Hepatocyte (in vitro differentiated cells): ENCODE measurements at places on chromosomes 3 and 15. TPM values are rescaled to one million over a fixed set of nuclear protein-coding genes. Genes with fewer than 3 reads are reported as not detected.

GRCh38 chr15:99135194-99135593 is 30.3 kb downstream of the SYNM start:
- DNase-seq = no peak

DNA sequence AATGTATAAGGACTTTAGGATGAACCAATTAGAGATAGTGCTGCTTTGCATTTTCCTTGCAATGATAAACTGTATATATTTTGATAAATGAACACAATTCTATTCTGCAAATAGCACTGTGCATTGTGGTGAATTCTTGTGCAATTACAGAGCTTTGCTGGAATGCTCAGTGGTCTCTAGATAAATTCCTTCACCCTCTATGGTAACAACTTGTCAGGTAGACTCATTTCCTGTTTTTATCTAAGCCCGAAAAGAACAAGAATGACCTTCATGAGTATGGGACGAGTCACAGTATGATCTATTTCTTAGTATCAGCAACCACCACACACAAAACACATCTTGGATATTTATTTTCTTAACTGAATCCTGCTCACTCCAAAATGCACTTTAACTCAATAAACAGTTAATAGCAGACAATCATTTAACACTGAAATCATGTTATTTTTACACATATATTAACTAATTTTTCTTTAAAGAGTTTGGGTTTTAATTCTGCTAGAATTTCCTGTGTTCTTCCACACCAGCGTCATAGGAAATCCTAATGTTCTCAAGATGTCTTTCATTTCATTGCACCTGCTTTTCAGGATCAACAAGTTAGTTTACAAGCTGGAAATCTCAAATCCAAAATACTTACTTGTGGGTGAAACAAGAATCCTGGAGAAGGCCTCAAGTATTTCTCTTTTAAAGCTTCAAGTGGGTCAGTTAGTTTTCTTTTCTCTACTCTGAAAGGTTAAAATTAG is 551.2 kb downstream of the MECOM start:
- no peak for DNase-seq

DNA sequence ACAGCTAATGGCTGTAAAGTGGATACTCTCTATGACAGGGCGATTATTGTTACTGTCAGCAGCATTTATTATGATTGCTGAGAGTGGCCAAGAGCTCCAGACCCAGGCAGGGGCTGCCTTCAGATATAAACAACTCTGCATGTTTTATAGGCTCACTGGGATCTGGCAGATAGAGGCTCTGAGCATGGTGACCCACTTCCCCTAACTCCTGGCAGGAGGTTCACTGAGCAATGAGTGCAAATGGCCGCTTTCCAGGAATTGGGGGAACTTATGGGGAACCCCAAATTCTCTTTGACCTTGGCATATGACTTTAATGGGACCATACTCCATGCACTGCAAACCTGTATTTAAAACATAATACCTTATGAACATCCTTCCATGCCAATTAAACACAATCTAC is 59.0 kb downstream of the SCN5A start:
- DNase-seq = no peak

GRCh38 chr3:105526360-105527111 is 159.8 kb downstream of the ALCAM start:
- DNase-seq = no peak

DNA sequence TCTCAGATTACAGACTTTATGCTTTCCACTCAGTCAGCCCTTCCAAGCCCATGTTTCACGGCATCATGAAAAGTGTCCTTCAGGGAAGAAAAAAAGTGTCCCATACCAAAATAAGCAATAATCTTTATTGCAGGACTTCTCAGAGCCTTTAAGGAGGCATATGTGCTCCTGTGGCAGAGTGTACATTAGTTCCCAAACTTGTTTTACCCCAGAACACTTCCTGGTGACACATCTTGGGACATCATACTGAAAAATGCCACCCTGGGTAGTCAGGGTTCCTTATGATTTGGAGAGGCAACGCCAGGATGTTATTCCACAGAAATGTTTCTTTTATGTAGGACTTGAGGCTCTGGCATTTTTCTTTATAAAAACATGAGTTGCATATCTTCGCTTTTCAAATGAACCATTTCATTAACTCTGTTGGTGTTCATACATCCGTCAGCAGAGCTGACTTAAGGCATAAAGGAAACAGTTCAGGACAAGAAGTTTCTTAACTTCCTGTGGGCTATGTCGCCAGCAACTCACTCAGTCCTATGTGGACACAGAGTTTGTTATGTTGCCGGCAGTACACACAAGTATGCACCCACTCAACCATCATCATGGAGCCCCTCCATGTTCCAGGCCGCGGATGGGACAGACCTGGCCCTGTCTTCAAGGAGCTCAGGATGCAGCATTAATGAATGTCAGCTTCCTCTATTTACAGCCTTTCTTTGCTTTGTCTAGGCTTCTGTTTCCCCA is 63.8 kb downstream of the CASR start:
- no peak for DNase-seq

GRCh38 chr3:177607589-177607988 is 410.3 kb upstream of the TBL1XR1 start:
- no peak for DNase-seq

DNA sequence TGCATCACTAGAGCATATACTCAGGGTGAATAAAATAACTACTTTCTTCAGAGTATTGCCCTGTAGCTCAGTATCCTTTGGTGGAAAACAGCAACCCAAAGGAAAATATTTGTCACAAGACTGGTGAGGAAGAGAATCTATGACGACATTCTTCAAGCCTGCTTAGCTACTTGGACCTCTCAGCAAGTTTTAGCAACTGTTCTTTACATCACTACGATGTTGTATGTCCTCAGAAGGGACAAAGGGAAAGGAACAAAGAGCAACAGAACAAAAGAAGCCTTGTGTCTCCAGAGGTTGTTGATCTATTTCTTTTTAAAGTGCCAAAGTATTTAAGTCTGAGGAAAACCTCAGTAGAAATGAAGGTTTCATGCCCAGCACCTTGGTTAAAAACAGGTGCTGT is 746.7 kb downstream of the NAALADL2 start:
- no peak for DNase-seq

DNA sequence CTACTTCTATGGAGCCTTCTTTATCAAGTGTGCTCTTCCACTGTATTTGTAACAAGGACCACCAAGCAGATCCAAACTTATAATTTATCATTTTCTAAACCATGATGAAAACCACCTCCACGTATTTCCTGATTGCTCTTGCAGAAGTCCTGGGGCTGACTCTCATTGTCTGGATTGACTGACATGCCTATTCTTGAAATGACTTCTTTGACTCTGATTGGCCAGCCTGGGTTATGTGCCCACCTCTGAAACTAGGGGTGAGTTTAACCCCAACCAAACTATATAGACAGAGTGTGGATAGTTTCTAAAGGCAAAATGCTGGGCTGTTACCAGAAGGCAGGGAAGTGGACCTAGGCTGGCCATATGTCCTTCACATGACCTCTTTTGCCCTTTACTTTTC is 12.7 kb downstream of the TMPRSS7 start:
- DNase-seq = no peak

GRCh38 chr3:63673111-63673510 is 20.6 kb downstream of the SNTN start:
- DNase-seq = no peak

DNA sequence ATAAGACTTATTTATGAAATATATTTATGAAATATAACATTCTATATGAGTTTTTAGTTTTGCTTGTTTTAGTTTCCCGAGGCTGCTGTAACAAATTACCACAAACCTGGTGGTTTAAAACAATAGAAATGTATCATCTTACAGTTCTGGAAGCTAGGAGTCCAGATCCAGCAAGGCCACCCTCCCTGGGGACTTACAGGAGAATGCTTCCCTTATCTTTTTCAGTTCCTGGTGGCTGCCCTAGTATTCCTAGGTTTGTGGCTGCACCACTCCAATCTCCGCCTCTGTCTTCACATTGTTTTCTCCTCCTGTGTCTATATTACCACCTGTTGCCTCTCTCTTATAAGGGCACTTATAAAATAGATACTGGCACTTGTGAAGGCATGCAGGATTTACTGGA is 877.8 kb downstream of the TUSC7 start:
- no peak for DNase-seq

DNA sequence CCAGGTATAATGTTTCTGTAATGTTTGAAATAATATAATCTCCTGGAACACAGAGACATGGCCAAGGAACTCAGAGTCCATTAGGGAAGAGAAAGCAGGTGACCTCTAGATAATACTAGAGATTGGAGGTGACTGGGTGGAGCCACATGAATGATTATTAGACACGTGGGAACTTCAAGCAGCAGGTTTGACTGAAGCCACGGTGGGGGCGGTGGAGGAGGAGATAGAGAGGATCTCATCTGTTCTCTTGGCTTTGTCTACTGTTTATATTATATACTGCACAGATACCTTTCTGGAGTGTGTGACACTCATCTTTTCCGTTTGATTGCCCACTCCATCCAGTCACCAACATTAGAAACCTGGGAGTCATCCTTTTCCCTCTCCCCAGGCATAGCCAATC is 33.7 kb downstream of the KIF7 start:
- no peak for DNase-seq

DNA sequence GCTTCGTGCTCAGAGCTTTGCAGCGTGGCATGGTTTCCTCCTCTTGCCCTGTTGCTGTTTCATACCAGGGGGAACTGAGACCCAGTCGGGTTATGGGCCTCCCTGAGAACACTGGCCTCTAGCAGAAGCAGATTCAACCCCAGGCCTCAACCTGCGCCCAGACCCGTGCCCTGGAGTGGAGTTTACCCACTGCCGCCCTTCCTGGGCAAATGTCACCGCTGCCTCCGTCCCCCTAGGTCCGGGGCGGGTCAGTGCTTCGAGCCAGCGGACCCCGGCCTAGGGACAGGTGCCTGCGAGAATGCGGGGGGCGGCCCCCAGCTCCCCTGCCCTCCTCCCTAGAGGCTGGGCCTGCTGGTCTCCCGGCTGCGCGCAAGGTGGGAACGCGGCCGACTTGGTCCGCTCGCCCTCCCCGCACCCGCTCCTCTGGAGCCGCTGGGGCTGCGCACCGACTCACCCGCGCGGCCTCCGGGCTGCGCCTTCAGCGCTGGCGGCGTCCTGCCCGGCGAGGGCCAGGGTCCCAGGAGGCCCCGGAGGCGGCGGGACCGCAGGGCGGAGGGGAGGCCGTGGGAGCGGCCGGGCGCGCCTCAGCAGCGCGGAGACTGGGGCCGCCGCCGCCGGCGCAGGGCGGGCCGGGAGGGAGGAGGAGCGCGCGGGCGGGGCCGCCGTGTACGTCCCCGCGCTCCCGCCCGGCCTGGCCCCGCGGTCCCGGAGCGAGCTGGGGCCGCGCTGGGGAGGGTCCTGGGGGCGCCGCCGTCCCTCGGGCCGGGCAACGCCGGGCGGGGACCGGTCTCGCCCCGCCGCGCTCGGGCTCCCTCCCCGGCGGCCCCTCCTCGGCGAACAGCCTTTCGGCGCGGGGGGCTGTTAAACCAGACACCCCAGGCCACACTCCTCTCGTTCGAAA is at the start of gene PIGZ:
Gene PIGZ (minus strand): TSS at position 601 of the 901 bp plus-strand sequence. CDS start 16,802 bp downstream, outside the sequence.
- DNase-seq = peak; percentile 81

DNA sequence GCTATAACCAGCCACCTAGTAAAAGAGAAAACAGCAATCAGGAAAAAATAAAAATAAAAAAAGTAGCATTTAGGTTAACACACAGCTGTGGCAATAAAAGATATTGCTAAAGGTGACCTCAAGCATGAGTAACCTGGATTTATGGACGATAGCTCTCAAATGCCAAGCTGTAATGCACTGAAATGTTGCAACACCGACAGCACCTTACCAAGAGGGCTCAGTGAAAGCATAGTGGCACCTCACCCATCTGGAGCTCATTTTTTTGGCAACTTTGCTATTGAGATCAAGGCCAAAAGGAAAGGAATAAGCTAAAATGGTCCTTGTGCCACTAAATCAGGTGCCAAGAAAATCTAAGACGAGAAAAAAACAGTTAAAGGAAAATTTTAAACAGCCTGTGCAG is 2.5 kb downstream of the HACD2 start:
- peak; percentile 21 for DNase-seq

DNA sequence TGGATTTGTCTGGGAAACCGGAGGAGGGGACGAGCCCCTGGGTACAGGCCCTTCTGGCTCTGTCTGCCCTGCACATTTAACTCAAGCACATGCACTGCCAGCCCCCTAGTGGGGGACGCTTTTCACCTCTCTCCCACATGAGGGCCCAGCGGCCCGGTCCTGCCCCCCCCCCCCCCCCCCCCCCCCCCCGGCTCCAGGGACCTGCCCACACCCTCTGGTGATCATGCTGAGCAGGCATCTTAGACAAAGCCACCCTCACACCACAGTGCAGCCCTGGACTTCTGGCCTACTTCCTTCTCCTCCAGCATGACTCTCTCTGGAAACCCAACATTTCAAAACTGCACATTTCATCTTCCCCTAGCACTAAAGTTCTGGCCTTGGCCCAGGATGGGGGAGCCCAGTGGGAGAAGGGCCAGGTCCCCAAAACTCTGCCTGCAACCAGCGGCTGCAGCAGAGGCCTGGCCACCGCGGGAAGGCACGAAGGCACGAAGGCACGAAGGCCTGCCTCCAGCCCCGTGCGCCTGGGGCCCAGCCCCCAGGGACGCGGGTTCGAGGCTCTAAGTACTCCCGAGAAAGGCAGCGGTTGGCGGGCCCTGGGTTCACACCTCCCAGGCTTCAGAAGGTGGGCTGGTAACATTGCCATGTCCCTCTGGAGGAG is 14.1 kb downstream of the KLF15 start:
- DNase-seq = no peak

Gene NOX5
- total RNA-seq = 0.13 TPM in 1 of 2 replicates, not detected in the other

Gene DISP2
- total RNA-seq = 0.12 and 1.0 TPM in 2 replicates

Gene SMCO1
- total RNA-seq = not detected in 2 replicates

Gene MINAR1
- total RNA-seq = 1.3 TPM in 2 replicates

Gene IL20RB
- total RNA-seq = 0.48 and 0.50 TPM in 2 replicates
